ENCODE measurements at places on chromosomes 16 and 17.
A peak's percentile ranks its signal among the peaks of the same experiment; 100 is the strongest.

DNA sequence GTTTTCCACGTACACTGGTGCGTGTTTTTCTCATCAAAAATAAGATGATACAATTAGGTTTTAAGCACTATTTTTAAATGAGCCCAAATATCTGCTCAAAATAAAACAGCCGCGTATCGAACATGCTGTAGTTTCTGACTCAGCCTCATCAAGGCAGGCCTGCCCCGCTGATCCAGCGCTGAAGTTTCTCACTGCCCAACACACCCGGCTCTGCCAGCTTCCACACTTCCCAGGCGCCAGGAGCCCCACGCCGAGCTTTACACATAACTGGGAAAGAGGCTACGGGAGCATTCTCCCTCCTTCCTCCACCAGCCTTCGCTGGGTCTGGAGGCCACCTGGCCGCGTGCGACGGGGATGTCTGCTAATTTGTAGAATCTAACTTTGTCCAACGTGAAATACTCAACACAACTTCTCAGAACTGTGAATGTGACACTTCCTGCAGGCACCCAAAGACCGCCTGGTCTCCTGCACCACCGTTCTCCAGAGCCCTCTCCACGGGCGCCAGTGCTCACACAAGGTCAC is 42.1 kb downstream of the MAP1LC3B start:
- no peak for ATAC-seq

- ATAC-seq = no peak
These were observed 44.8 kb upstream of the CLEC18B start for GRCh38 chr16:74465851-74466685.

DNA sequence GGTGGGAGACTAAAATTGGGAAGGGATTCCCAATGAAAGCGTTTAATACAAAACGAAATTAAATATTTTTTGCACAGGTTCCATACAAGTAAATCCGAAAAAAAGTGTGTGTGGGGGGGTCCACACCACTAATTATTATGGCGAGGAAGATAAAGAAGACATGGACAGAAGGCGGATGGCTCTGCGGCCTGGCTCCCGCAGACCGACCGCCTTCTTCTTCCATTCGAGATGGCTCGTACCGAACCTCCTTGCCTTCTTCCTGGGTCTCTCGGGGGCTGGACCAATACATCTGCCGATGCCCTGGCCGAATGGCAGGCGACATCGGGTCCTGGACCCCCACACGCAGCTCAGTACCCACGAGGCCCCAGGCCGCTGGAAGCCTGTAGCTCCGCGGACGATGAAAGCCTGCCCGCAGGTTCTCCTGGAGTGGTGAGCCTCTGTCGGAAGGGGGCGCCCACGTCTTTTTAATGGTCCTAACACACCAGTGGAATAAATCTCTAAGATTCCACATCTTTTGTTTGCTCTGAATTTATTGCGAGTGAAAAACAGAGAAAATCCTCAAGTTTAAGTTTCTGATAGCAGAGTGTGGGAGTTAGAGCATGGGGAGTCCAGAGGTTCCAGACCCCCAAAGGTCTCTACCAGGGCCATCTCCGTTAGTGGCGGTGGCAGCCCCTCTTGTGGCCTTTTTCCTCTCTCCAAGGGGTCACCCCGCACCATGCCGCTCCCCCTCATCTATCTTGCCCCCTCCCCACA is 1.4 kb downstream of the PRAC2 start:
- ATAC-seq = no peak

- ATAC-seq = no peak
These were observed 13.6 kb downstream of the CDH15 start for GRCh38 chr16:89184933-89185794.

GRCh38 chr17:68568581-68568980 is 32.6 kb downstream of the FAM20A start:
- no peak for ATAC-seq

DNA sequence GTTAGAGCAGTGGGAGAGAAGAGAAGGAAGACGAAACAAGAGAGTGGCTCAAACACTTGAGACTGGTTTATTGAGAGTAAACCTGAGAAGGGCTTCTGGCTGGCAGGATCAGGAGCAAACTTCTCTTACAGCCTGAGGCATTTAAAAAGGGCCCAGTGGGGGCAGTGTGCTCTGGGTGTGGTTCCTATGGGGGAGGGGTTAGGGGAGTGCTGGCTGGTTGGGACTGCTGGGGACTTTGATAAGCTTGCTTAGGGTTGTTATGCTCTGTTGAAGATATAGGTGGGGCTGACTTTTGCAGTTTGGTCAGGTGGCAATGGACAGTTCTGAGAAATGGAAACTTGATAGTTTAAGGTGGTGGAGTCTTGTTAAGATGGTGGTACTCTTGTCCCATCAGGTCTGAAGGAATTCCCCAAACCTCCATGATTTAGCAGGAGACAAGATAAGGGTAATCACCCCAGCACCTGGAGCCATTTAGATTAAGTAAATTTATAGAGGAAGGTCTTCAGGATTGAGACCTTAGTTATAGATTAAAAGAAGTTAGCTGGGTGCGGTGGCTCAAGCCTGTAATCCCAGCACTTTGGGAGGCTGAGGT is 79.3 kb downstream of the EMP2 start:
- ATAC-seq = peak; percentile 48

GRCh38 chr16:54487933-54488332 is 201.3 kb upstream of the IRX3 start:
- no peak for ATAC-seq

GRCh38 chr17:31802502-31802901 is 56.5 kb downstream of the COPRS start:
- peak; percentile 67 for ATAC-seq

DNA sequence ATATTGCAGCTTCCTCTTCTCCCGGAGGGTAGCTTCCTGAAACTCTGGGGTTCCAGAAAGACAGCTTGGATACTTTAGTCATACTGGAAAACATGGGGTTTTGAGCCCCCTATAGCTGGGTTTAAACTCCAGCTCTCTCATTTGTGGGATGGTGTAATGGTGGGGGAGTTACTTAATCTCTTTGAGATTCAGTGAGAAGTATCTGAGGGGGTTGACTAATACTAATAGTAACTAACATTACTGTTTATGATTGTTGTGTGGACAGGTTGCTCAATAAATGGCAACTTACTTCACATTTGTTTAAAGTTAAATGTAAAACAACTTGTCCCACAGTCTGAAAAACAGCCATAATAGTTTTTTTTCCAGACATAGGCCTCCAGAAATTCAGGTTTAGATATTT is 5.1 kb upstream of the SUZ12 start:
- ATAC-seq = no peak

DNA sequence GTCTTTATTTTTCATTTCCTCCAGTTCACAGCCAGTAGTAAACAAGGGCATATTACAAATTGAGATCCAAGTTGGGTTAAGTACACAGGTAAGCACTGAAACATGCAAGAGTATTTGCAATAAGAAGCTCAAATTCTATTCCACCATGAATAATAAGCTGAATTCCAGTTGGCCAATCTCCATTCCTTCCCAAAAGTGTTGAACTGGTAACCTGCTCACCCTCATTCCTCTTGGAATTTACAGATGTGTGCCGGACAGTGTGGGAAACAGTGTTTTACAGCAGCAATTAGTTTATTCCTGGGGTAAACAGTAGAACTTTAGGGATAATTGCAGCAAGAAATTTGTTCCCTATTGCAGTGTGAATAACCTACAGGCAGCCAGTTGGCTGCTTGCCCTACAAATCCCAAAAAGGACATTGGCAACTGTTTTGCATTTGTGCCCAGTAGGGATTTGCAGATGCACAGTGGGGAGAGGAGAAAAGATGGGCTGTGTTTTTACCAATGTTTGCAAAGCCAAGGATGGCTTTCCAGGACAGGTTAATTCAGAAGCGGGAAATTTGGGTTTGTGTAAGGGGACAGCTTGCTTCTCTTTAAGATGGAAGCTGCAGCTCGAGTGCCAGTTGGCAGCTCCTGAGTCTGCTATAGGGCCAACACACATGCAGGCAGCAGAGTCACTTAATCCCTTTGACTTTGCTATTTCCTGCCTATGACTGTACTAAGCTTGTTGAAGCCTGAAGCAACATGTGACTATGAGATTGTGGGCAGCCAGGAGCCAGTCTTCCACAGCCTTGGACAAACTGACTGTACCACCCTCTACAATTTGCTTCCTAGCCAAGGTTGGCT is 318.9 kb downstream of the MAP2K6 start:
- no peak for ATAC-seq

- no peak for ATAC-seq
These were observed 152.1 kb downstream of the PMP22 start for GRCh38 chr17:15112846-15113617.

DNA sequence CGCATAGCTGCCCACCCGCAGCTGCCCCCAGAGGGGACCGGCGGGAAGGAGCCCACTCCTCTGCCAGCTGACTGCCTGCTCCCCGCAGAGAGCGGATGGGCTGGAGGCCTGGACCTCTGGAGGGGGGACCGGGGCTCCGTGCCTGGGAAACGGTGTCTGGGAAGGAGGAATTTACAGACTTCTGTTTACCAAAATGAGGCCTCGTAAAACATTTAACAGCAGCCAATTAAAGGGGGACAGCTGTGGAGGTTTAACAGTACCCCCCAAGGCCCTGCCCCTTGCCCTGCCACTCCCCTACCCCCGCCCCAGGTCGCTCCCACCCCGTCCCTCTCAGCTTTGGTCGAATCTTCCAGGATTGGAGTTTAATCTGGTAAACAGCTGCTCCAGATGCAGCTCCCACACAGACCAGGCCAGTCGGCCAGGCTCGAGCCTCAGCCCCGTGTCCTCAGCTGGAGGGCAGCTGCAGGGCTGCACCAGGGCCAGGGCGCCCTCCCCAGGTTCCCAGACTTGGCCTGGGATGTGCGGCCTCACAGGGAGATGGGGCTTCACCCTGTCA is 41.1 kb downstream of the BAHCC1 start:
- no peak for ATAC-seq

DNA sequence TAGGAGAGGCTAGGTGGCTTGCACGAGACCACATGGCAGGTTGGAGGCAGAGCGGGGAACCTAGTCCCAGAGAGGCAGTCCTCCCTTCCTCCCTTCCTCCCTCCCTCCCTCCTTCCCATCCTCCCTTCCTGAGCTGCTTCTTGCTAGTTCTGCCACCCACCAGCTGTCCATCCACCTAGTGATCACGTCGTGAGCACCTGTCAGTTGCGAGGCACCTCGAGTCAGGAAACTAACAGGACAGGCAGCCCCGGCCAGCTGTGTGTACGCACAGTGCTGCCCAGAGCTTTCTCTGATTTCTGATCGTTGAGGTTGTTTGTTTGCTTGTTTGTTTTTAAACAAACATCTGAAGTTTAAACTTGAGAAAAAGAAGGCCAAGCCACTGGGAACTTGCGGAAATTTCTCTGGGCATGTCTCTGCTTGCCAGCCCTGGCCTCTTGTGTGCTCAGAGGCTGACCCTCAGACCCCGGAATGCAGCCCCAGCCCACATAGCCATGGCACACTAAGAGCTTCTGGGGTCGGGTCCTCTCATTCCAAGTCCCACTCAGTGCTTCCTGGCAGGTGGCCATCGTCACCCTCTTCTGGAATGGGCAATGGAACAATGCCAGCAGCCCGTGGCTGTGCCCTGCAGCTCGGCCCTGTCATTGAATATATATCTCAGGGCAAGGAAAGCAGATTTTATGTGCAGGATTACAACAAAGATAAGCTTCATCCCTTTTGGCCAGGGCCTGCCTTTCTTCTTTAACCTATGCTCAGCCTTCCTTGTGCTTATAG is 174.0 kb downstream of the KATNIP start:
- ATAC-seq = no peak

GRCh38 chr17:17403899-17404576 is 72.8 kb upstream of the MED9 start:
- ATAC-seq = peak; percentile 89

- no peak for ATAC-seq
These were observed 13.5 kb downstream of the NME3 start for GRCh38 chr16:1757714-1758461.

GRCh38 chr16:57764341-57765159 is 29.0 kb downstream of the KATNB1 start:
- ATAC-seq = peak; percentile 48

- no peak for ATAC-seq
These were observed 98.9 kb downstream of the CCT6B start for GRCh38 chr17:34862384-34862783.

GRCh38 chr16:27326251-27326650 is 12.5 kb downstream of the IL4R start:
- no peak for ATAC-seq

DNA sequence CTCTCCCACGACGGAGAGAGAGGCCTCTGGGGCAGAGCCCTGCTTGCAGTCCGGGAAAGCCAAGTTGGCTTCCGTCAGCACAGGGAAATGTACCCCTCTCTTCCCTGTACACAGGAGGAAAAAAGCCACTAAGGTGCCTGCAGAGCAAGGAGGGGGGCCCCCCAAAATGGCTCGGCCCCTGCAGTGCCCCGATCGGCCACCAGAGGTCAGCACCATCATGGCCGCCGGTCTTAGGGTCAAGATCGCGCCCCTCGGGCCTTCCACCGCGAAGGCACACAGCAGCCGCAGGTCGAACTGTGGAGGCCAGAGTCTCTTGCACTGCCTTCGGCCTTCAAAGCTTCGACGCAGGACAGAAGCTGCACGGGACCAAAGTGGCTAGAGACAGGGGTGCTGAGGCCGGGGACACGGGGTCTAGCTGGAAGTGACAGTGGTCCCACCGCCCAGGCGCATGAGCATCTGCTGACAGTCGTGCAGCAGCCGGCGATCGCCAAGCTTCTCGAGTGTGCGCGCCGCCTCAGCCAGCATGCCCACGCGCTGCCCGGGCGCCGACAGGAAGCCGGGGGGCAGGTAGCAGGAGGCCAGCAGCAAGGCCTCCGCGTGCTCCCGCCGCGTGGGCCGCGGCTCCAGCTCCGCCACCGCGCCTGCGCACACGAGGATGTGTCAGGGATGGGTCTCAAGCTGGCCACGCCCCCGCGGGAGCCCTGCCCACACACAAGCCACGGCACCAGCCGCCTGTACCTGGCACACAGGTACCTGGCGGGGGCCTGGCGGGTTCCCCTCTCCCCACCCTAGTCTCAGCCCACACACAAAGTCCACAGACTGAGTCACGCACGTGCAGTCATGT is 24.4 kb downstream of the SREBF1 start:
- no peak for ATAC-seq

GRCh38 chr17:58335779-58336455 is 7.3 kb upstream of the TSPOAP1 start:
- ATAC-seq = peak; percentile 13

DNA sequence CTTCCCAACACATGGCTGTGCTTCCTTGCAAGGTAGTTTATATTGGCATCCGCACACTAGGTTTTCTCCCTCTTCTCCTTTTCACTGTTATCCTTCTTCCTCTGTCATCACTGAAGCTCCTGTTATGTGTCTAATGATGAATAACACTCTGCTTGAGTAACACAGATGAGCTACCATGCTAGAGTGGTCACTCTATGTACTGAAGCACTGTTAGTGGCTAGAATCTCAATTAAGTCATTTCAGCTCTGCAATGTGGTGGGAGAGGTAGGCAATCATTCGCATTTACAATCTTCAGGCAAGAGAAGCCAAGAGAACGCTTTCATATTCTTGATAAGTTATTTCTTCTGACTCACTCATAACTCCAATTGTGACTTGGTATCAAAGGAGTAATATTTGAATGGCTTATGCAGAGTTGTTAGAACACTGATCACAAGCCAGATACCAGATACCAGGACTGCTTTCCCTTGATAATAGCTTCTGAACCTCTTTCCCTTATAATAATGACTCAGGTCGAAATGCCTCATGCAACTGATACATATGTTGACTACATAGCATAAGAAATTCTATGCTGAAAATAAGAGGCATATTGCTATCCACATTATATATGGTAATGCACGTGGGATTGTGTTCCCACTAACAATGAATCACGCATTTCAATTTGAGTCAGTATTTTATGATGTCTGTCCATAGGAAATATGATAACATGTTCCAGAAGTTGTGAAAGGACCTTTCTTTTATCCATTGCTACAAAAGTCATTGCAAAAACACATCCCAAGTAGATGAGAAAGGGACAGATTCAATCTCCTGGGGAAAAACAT is 158.0 kb upstream of the HS3ST3A1 start:
- ATAC-seq = no peak

GRCh38 chr16:51151435-51151960 is 428 bp upstream of the SALL1 start:
- ATAC-seq = peak; percentile 24

Data from stimulated activated memory B cell treated with anti-CD40 and anti-IgM and Interleukin-4, amounts not matched to agents 10 μg/mL and 1 μg/mL and 100 μg/mL, for 72 hours (primary cell).